ENCODE measurements at places on chromosomes 5 and 9.

- DNase-seq: peak; percentile 50
Measured at GRCh38 chr5:146466521-146467349, 19.6 kb downstream of the TCERG1 start.

- peak; percentile 95 for DNase-seq
Measured at GRCh38 chr9:137411645-137412380, 11.1 kb downstream of the EXD3 start.

GRCh38 chr5:90690307-90690706, 131.7 kb downstream of the ADGRV1 start:
- no peak for DNase-seq

- no peak for DNase-seq
Measured at GRCh38 chr5:67435032-67435431, 238.4 kb upstream of the CD180 start.

- DNase-seq: peak; percentile 29
Measured at GRCh38 chr5:160230686-160231527, 1.6 kb downstream of the FABP6 start.

DNA sequence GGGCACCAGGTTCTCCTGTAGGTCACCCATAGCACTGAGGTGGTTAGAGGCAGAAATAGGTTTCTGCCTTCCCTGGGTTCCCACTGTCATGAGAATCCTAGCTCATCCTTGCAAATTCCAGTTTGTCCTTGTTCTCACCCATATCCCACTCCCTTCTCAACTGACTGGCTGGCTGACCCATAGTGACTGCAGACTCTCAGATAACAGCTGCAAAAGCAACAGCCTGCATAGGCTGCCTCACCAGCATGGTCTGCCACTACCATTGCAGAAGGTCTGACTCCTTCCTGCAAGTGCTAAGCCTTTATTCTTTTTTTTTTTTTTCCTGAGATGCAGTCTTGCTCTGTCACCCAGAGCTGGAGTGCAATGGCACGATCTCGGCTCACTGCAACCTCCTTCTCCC, 194.0 kb downstream of the SEMA6A start:
- no peak for DNase-seq

DNA sequence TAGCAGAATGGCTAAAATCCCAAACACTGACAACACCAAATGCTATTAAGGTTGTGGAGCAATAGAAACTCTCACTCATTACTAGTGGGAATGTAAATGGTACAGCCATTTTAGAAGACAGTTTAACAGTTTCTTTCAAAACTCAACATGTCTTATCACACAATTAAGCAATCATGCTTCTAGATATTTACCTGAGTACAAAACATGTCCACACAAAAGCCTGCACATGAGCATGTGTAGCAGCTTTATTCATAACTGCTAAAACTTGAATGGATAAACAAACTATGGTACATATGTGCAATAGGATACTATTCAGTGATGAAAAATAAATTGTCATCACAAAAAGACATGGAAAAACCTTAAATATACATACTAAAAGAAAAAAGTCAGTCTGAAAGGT, 31.5 kb downstream of the SLC25A46 start:
- DNase-seq: no peak

DNA sequence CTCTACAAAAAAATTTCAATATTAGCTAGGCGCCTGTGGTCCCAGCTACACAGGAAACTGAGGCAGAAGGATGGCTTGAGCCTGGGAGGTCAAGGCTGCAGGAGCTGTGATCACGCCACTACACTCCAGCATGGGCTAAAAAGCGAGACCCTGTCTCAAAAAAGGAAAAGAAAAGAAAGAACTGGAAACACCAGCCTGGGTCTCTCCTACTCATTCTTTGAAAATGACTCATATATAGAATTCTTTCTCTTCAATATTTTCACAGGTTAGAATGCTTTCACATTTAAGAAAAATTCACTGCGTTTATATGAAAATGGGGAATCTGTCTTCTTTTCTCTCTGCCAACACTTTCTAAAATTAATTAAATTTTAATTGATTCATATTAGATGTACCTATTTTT, 115.6 kb downstream of the TRPM6 start:
- no peak for DNase-seq

DNA sequence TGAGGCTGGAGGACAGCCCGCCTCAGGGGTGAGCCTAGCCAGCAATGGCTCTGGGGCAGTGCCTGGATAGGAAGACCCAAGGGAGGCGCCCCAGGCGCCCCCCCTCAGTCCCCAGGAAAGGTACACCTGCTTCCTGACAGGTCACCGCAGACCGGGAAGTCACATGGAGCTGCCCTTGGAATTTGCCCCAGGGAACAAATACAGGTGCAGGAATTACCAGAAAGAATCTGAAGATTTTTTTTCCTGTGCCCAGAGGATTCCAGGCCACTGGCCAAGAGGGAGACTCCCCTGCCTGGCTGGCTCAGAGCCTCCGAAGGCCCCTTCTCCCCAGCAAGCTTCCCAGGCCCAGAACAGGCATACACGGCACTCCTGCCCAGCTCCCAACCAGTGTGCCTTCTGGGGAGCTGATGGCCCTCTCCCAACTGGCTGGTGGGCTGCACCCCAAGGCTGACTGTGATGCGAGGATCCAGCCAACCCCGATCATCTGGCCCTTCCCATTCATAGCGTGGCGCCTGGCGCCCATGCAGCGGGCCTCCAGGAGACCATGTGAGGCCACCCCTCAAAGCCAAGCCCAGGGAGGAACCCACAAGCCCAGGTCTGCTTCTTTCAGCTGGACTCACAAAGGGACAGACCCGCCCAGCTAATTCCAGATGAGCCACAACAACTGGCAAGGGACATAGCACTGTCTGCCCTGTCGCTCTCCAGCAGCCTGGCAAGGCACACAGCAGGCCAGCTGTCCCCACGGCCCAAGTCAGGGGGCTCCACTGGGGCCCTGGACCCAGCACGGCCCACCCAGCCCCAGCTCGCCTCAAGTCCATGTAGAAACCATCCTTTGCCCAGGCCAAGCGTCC, 2.3 kb downstream of the TPRN start:
- no peak for DNase-seq

GRCh38 chr9:137485343-137486140, 26.4 kb upstream of the NSMF start:
- DNase-seq: no peak

DNA sequence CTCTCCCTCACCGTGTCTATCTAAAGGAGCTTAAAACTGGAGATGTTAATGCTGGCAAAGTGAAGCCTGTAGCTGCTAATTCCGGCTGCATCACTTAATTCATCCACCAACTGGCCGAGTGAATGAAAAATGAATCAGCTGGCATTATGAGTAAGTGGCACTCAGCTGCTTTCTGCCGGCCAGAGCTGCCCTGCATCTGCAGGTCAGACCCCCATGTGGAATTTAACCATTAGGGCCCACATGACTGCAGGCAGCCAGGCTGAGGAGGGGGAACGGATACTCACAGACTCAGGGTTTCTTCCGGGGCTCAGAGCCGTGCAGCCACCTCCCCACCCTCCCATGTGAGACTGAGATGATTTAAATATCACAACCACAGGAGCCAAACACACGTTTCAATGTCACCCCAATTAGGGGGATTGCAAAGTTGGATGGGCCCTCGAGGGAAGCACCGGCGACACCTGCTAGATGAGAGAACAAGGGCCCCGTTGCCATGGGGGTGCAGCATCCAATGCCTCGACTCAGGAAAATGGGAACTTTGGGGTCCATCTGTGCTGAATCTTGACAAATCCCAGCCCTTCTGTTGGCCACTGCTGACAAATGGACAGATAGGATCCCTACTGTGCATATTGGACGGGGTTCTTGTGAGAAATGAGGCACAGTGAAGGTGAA, 115.6 kb upstream of the ALDH1B1 start:
- no peak for DNase-seq

- no peak for DNase-seq
Measured at GRCh38 chr5:140258016-140258415, 44.9 kb downstream of the PFDN1 start.

DNA sequence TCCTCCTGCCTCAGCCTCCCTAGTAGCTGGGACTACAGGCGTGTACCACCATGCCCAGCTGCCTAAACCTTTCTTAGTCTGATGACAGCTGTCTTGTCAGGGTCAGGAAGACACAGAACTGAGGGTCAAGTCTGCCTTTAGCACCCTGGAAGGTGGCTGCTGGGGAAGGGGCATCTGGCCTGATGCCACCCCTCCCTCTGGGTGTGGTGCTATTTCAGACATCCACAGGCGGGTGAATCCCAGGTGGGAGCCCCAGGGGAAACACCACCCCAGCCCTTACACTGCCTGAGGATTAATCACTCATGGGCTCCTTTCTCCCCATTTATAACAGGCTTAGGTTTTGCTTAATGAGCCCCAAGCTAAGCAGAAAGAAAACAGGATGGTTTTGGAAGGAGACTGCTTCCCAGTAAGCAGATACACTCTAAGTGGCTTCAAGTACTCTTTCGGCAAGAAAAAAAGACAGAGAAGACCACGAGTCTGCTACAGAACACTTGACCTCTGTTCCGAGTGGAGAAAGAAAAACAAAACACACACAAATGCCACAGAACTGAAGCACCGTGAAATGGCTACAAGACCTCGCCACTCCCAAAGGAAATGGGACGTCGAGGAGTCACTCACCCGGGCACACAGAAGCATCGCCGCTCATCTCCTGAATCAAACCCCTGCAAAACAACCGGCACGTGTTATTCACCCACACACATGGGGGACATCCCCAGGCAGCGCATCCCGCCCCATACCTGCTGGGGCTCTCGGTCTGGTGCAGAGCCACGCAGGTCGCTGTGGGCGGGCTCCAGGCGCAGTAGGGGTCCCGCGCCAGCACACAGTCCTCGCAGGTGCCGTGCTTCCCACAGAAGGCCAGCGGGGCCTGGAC, 62.4 kb downstream of the SECISBP2 start:
- no peak for DNase-seq

GRCh38 chr9:122132539-122132938, 27.0 kb downstream of the NDUFA8 start:
- no peak for DNase-seq

GRCh38 chr9:128190013-128190412, 1.4 kb downstream of the CIZ1 start:
- no peak for DNase-seq

DNA sequence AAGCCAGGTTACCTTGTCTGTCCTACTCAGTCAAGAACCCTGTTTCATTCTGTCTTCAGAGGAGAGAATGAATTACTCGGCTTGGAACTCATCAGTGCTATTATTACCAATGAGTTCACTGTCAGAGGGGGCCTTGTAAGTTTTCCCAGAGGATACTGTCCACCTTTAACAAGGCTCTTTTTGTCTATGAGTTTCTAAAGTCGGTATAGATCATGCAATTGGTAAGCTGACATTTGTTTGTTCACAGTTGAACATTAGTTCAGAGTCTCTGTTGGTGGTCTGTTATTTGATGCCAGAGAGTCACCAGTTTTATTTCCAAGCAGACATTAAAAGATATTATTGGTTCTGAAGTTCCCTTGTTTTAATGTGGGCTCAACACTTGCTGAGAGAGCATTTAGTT, 58.1 kb upstream of the DHFR start:
- DNase-seq: no peak

- DNase-seq: no peak
Measured at GRCh38 chr9:1732670-1733069, 282.5 kb upstream of the SMARCA2 start.

- no peak for DNase-seq
Measured at GRCh38 chr5:952597-953271, 55.9 kb upstream of the NKD2 start.

DNA sequence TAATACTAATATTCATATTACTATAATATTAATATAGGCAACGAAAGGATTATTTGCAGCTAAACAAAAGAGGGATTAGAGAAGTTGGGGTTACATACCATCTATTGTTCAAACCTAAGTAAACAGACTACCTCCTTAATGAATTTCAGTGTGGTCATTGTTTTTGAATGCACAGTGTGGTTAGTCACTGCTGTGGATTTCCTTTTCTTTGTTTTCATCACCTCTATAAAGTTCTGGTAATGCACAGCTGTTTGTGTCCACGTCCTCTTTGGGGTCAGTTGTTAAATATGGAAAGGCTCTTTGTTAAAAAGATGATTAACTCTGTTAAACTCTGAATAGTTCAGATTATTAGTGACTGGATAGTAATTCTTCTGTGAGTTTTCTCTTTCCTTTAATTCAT, 233.6 kb downstream of the MAST4 start:
- DNase-seq: peak; percentile 95

GRCh38 chr5:62340392-62340791, 34.4 kb downstream of the KIF2A start:
- DNase-seq: peak; percentile 28

GRCh38 chr5:134574521-134574920, 49.1 kb downstream of the JADE2 start:
- no peak for DNase-seq
